Naive B cell (primary cell): ENCODE measurements at places on chromosomes 5 and 9. TPM values are rescaled to one million over a fixed set of nuclear protein-coding genes. Genes with fewer than 3 reads are reported as not detected.

The FUT7 gene
- 3.2 TPM for polyA plus RNA-seq

GRCh38 chr9:111144741-111145140, 106.5 kb upstream of the LPAR1 start:
- H3K27ac ChIP-seq = no peak overlapping the region
- H3K4me1 ChIP-seq = no peaks in the 10 kb centered on the region
- no peaks in the 10 kb centered on the region for H3K36me3 ChIP-seq

The APBA1 gene
- polyA plus RNA-seq = not detected

DNA sequence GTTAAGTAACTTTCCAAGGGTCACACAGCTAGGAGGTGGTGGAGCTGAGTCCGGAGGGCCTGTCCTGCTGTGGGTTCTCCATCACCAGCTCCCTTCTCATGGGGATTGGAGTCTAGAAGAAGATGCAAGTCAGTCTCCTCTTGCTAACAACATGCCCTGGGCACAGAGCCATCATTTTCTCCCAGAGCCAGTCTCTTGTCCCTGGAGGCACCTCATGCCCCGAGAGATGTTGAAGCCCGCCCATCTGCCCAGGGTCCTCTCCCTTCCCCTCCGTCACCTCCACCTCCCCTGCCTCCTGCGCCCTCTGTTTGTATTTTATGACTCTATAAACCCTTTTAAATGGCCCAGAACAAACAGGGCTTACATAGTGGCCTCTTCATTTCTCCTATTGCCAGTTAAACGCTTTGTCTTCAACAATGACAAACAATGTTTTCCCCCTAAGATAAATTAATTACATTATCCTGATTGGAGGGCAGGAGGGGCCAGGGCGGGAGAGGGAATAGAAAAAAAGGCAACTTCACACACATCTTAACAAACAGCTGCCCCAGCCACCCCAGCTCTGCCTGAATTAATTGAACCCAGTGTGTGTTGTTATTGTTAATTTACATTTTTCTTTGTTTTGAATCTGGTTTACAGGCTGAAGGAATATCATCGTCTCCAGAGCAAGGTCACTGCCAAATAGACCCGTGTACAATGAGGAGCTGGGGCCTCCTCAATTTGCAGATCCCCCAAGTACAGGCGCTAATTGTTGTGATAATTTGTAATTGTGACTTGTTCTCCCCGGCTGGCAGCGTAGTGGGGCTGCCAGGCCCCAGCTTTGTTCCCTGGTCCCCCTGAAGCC, 55.8 kb downstream of the ASS1 start:
- DNase-seq = no peak
- no peaks in the 10 kb centered on the region for H3K4me1 ChIP-seq
- H3K4me3 ChIP-seq = no peak overlapping the region
- H3K36me3 ChIP-seq = peaks cover 4% of the 10 kb centered on the region
- H3K27ac ChIP-seq = no peak overlapping the region
- H3K27me3 ChIP-seq = peaks cover 21% of the 10 kb centered on the region

DNA sequence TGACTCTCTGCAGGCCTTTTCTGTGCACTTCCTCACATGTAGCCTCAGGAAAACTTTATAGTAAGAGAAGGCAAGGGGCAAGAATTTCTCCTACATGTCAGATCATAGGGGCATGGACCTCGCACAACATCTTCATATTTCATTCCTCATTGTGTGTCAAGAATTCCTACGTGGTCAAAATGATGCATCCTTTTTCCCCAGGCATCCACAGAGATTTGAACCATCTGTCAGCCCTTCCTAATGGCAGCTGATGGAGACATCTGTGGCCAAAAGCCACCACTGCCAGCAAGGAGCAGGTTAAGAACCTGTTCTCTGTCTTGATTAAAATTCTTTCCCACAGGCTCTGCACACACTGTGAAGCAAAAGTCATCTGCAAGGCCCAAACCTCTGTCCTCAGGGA, 42.5 kb downstream of the MFAP3 start:
- H3K4me3 ChIP-seq = no peak overlapping the region
- DNase-seq = no peak
- peaks cover 3% of the 10 kb centered on the region for H3K27me3 ChIP-seq
- H3K4me1 ChIP-seq = no peaks in the 10 kb centered on the region
- no peaks in the 10 kb centered on the region for H3K36me3 ChIP-seq
- no peak overlapping the region for H3K27ac ChIP-seq
